Metanephros (tissue), 2 donors: ENCODE measurements at places on chromosomes 4 and X. TPM values are rescaled to one million over a fixed set of nuclear protein-coding genes. Genes with fewer than 3 reads are reported as not detected.

DCAF12L2 gene
- 4.0 TPM for total RNA-seq

CTAG2 gene
- total RNA-seq, result not detected

RASGEF1B gene
- total RNA-seq, result 29.2 TPM

HELT gene
- not detected for total RNA-seq

ADGRL3 gene
- total RNA-seq, result 53.1 TPM

CRMP1 gene
- 17.0 TPM for total RNA-seq

FHDC1 gene
- 5.2 TPM for total RNA-seq

ATP2B3 gene
- 0.12 TPM for total RNA-seq

DCX gene
- 2.7 TPM for total RNA-seq

KLHL4 gene
- total RNA-seq, result 4.9 TPM

RAB41 gene
- total RNA-seq, result not detected

MAGEA9B gene
- total RNA-seq, result not detected

VSIG4 gene
- 14.5 TPM for total RNA-seq

SPACA5B gene
- not detected for total RNA-seq

NPY5R gene
- total RNA-seq, result 1.6 TPM

CCNB3 gene
- total RNA-seq, result 0.47 TPM

GJB1 gene
- total RNA-seq, result 15.1 TPM

CC2D2A gene
- 42.0 TPM for total RNA-seq

NKX6-1 gene
- not detected for total RNA-seq

XIAP gene
- total RNA-seq, result 68.0 TPM

RASSF6 gene
- 5.3 TPM for total RNA-seq

ADH1B gene
- total RNA-seq, result 36.6 TPM

AADAT gene
- total RNA-seq, result 11.0 TPM

RAB40AL gene
- 1.2 TPM for total RNA-seq

BTK gene
- total RNA-seq, result 6.0 TPM

BTC gene
- total RNA-seq, result 4.0 TPM

GPC3 gene
- total RNA-seq, result 823 TPM

SSX2 gene
- total RNA-seq, result not detected

PPP1R2C gene
- not detected for total RNA-seq

TBL1X gene
- 38.9 TPM for total RNA-seq

FGD1 gene
- total RNA-seq, result 15.0 TPM

RXFP1 gene
- 0.58 TPM for total RNA-seq

MAB21L2 gene
- total RNA-seq, result not detected

FDCSP gene
- 0.82 TPM for total RNA-seq

P2RY10 gene
- total RNA-seq, result 1.1 TPM

EGF gene
- total RNA-seq, result 9.3 TPM

SRPX2 gene
- total RNA-seq, result 17.9 TPM

TTC29 gene
- 0.99 TPM for total RNA-seq

PNCK gene
- 6.5 TPM for total RNA-seq
